ENCODE measurements at places on chromosomes 3 and 15.

- no peak for DNase-seq
Observed at GRCh38 chr3:30357897-30358296, 248.5 kb upstream of the TGFBR2 start.

GRCh38 chr15:96351761-96352603 lies 21.5 kb downstream of the NR2F2 start:
- no peak for DNase-seq

DNA sequence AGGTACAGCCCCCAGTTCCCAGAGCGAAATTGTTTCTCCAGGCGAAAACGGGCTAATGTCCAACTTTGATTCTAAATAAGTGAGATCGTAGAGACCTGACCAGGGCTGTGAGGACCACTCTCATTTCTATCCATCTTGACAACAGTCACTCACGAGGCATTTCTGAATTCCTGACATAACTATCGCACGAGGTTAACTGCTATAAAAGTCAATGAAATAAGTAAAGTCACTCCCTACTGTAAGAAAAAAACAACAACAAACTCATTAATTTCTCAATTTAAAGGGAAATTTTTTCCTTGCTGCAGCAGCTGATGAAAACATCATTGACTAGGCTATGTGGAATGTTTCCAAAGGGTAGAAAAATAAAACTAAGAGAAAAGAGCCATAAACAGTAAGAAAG lies 69.1 kb downstream of the GREM1 start:
- DNase-seq: no peak

DNA sequence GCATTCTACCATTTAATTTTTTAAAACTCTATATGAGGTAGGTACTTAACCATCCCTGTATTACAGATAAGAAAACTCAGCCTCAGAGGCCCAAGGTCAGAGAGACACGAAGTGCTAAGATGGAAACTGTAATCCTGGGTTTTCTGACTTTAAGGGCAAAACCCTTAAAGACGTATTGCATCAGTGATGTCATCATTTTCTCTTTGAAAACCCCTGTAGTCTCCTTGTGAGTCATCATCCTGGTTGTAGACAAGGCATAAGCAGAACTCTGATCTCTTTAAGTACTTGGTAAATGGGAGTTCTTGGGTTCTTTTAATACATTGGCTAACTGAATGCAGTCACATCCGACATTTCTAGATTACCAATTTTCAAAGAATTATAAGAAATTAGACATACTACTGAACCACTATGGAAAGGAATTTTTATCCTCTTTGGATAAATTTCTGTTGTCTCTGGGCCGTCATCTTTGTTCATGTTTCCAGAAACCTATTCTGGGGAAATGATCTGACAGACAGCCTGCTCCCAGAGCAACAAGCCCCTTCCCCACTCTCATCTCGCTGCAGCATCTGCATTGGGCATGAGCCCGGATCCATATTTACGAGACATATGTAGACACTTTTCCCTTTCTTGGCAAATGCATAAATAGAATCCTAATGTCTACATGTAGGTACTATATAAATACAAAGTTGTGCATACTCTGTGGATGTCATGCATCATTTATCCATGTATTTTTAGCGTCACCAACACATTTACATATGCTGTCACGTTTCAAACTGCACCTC lies 48.7 kb upstream of the MDFIC2 start:
- no peak for DNase-seq

DNA sequence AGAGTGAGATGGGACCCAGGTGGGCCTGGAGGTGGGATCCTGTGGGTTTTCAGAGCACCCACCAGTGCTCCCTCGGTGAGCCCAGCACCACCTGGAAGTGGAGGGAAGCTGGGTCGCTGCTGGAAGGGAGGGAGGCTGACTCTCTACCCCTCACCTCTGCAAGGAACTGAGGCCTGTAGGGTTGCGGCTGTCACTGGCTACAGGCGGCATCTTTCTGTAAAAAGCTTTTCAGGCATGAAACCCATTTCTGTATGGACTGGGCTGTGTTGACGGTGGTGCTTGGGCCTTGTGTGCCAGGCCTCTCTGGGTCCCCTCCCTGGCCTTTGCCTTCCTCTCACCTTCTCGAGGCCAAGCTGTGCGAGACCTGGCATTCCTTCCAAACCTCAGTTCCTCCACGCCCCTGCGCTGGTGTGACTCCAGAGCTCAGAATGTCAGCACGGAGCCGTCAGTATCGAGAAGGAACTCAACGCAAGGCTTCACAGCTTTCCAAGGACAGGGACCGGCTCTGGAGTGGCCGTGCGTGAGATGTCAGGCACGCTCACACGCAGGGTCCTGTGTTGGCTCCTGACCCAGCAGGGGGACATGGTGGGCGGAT lies 16.6 kb downstream of the ABTB1 start:
- no peak for DNase-seq

- no peak for DNase-seq
Observed at GRCh38 chr3:146020969-146021368, 140.0 kb downstream of the PLOD2 start.

DNA sequence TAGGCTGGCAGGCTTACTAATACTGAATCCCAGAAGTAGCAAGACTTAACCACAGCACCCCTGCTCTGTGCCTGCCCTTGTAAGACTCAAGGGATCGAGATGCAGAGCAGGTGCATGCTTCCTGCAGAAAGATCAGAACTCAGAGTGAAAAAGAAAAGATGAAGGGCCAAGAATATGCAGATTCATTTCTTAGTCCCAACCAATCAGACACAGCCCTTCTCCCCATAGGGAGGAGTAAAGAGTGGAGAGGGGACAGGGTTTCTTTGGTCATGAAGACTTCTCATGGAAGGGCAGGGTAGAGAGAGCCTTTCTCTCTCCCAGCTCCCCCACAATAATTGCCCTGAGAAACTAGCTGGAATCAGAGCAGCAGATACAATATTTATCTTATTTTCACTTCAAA lies 105.6 kb upstream of the MB21D2 start:
- DNase-seq: no peak
